NCI-H2081 treated with DMSO at 0.1 percent for 48 hours (cell line): ENCODE measurements at places on chromosomes 2 and 18.

GRCh38 chr2:234952270-234953115 is 676 bp downstream of the SH3BP4 start:
- DNase-seq, result no peak

- no peak for DNase-seq
Observed at GRCh38 chr2:212022966-212023365, 515.6 kb downstream of the ERBB4 start.

DNA sequence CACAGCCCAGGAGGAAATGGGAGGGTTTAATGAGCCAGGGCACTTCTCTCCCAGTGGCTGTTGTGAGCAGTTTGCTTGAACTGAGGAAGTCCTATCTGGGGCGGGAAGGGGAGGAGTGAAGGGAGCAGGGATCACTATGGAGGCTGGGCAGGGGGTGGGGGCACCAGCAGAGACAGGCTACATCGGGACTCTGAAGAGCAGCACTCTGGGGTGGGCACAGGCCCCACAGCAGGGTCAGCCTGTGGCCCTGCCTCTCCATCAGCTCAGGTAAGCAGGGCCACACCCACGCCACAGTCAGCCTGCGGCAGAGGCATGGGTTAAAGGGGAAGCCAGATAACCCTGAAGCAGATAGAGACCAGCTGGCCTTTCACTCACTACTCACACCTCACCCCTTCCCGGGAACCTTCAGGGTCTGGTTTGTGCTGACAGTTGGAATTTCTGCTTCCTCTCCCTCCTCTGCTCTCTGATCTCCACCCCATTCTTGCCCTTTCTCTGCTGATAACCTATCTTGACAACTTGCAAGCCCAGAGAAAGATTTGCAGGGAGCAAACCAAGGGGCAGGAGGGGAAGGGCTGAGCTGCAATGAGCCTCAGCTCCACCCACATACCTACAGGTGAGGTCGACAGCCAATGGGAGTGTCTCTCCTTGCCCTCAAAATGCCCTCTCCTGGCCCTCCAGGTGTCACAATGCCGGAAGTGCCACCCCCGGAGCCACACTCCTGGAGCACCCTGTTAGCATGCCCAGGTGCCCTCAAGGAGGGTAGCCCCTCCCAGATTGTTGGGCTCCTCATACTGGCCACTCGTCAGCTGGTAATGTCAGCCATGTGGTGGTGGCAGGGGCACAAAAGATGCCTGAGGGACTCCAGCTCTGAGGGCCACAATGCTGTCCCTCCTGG is 3.7 kb downstream of the SIGLEC15 start:
- no peak for DNase-seq

DNA sequence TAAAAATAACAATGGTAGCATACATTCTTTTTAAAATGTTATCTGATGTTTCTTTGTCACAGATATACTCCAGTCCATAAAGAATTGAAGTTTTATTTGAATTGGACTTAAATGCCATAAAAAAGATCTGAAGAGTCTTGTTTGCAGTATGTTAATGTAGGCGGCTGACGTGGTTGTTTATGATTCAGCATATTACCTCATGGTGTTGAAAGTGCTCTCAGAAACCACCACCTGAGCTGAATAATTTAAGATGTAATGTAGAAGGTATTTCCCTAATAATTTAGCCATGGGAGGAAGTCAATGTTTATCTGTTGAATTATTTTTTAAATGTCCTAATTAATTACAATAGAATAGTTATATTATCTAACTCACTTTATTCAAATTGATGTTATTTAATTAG is 58.6 kb upstream of the CHN1 start:
- no peak for DNase-seq

GRCh38 chr2:73111073-73112025 is 1.4 kb downstream of the RAB11FIP5 start:
- no peak for DNase-seq

DNA sequence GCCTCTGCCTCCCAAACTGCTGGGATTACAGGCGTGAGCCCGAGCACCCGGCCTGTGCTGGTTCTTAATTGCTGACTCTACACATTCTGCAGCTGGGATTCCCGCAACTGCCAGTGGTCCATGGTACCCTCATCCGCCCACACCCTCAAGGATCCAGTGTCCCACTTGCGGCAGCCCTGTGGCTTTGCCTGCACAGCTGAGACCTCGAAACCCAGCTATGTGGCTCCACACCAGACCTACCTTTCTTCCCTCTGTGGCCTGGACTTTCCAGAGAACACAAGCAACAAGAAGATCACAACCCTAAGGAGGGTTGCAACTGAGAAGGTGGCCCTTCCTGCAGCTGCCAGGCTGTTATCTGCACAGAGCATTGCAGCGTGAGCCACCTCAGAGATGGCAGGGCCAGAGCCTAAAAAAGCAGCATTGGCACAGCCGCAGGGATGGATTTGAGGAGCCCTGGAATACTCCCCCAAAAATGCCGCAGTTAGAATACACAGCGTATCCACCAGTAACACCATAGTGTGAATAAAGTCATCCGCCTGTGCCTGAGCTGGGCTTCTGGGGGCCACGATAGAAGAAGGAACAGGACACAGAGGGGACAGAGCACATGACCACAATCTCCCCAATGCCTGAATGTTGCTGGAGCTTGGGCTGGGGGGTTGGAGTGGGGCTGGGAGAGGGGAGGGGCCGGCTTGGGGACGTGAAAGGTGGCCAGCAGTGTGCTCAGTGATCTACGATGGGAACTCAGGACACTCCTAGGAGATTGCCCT is 1.9 kb downstream of the GPR55 start:
- DNase-seq, result no peak

DNA sequence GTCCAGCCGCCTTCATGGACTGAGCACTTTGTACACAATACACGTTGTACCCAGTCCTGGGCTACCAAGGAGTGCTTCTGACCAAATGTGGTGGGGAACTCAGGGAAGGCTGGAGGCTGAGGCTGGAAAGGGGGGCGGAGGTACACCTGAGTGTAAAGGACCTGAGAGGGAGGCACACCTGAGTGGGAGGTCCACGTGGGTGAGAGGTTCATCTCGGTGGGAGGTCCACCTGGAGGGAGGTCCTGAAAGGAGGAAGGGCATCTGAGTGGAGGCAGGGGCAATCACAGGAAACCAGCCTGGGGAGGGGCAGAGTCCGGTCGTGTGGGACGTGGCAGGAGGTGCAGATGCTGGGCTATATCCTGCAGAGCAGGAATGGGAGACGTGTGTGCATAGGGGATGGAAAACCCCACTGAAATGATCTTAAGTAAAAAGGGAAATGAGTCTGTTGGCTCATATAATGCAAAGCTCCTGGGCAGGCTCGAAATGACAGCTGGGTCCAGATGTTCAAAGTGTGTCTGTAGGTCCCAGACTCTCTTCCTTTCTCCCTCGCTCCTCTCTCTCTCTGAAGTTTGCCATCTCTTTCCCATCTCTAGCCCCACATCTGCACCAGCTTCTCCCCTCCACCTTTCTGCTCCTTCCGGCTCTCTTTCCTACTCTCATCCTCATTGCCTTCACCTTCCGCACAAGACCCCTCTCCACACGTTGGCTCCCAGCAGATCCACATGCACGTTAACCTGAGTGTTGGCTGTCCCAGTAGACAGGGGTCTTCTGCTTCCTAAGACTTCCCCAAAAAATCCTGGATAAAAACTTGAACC is 137.7 kb downstream of the PXDN start:
- DNase-seq, result no peak

DNA sequence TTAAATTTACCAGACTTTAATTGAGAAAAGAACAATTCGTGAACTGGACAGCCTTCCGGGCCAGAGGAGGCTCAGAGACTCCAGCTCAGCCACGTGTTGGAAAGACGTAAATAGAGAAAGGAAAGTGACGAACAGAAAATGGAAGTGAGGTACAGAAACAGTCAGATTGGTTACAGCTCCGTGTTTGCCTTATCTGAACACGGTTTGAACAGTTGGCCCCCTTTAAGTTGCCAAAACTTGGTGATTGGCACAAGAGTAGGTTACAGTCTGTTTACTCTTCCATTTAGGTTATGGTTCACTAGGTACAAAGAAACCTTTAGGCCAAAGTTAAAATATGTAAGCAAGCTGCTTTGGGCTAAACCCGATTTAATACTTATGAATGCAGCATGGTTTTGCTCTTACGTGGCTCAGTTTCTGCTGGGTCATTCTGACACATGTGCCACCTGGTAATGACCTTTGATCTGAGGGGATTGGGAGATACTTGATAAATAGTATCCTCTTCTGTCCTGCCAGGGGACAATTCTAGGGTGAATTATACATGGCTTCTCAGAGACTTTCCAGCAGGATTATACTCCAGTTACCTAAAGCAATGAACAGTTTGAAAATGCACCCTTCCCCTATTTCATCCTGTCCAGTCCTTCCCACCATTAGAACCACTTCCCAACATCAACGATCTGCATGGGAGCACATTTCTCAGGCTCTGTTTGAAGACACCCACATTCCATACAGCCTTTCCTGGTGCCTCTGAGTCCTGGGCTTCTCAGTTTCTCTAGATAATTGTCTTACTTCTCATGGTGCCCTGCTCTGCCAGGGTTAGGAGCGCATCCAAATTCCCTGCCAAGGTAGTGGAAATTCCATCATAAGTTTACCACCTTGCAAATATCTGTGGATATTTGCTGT is 65.1 kb upstream of the TGIF1 start:
- no peak for DNase-seq

- DNase-seq, result no peak
Observed at GRCh38 chr2:14654835-14655282, 22.3 kb downstream of the LRATD1 start.

- no peak for DNase-seq
Observed at GRCh38 chr2:72846171-72847095, 20.6 kb upstream of the EXOC6B start.

DNA sequence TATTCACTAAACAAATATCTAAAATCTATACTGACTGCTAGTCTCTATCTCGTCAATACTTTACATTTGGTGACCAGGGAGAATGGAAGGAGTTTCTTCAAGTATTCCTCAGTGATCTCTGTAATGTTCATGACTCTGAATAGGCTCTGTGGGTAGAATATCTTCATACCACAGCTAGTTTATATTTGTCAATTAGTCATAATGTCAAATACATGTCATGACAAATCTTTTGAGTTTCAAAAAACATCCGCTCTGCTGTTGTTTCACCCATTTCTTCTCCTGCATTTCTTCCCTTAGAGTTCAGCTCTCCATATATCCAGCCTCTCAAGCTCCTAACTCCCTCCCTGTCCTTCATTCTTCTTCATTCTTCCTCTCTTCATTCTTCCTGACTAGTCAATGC is 206.5 kb upstream of the FANCL start:
- no peak for DNase-seq

- DNase-seq, result no peak
Observed at GRCh38 chr2:152410165-152410597, 75.2 kb downstream of the FMNL2 start.

- DNase-seq, result no peak
Observed at GRCh38 chr2:73827018-73827417, 1.7 kb upstream of the STAMBP start.

- DNase-seq, result no peak
Observed at GRCh38 chr2:45731141-45731540, 79.7 kb downstream of the PRKCE start.

DNA sequence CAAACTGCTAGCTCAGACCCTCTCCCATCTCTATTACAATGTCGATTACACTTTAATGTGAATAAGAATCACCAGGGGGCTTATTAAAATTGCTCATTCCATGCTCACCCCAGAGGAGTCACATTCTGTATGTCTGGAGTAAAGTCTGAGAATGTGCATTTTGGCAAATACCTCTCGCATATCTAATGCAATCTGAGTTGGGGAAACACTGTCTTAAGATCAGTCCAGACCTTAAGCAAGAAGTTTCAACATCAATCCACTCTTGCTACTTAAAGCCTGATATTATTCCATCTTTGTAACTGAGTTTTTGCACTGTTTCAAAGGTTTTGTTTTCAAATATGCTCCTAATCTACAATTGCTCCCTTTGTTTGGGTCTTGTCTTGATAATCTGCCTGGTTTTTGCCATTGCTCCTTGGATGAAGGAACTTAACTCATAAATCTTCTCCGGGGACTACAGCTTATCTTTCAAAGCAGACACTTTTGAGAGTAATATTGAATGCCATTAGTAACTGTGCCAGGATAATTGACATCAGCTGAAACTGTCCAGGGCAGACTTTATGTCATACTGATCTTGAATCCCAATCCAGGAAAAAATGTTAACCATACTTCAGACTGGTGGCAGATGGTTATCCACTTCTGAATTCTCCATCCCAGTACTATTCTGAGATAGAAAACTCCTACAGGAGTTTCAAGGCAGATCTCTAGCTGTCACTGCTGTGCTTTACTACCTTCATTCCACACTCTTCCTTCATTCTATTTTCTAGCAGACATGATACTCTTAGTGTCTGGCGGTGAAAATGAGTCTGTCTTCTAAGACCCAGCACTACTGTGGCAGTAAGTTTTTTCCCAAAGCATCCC is 200.9 kb downstream of the ERBB4 start:
- no peak for DNase-seq

GRCh38 chr2:64213532-64214275 is 69.5 kb upstream of the PELI1 start:
- DNase-seq, result no peak

DNA sequence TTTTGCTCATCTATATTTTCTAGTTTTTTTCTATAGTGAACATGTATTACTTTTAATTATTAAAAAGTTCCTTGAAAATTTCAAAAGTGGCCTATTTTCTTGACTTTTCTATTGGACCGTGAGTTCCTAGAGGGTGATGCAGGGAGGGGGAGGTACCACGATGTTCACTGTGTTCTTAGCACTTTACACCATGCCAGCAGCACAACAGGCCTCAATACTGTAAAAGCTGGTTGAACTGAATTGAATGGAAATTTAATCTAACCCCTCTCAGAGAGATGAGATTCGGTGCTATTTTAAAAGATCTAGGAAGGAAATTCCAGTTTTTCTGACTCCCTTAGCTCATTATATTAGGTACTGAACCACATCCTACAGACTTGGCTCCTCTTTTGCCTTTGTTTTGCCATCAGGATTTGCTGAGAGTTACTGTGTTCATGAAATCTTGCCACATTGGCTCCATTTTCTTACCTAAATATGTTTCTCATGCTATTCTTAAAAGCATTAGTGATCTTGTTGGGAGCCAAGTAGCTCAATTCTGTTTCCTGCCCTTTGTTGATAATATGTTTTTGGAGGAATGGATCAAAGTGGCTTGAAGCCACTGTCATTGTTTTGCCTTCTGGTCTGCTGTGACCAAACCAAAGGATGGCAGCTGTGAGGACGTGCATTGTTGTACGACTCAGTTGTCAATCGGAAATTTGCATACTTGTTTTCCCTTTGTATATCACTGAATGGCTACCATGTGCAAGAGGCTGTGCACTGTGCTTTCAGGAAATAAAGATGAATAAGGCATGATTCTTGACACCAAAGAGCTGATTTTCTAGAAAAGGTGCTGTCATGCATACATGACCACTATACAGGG is 25.3 kb downstream of the MYO1B start:
- DNase-seq, result no peak

GRCh38 chr2:120641366-120641771 is 94.3 kb upstream of the GLI2 start:
- DNase-seq, result no peak

DNA sequence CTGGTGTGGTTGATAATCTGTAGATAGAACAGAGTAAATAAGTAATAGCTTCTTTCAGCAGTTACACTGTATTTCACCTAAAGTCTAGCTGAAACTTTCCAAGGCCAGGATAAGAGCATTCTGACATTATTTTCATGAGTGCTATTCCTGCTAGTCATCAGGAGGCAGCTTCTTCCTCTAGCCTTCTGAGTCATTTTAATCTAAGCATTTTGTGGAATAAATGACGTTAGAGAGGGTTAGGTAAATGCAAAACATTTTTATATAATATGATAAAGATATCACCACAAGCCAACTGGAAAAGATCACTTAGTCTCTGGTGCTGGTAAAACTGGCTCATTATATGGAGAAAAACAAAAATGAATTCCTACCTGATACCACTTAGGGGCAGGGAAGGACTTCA is 138.5 kb downstream of the MEP1B start:
- no peak for DNase-seq
